ENCODE measurements at places on chromosomes 2 and 18. TPM values are rescaled to one million over a fixed set of nuclear protein-coding genes. Genes with fewer than 3 reads are reported as not detected.
A peak's percentile ranks its signal among the peaks of the same experiment; 100 is the strongest.

DNA sequence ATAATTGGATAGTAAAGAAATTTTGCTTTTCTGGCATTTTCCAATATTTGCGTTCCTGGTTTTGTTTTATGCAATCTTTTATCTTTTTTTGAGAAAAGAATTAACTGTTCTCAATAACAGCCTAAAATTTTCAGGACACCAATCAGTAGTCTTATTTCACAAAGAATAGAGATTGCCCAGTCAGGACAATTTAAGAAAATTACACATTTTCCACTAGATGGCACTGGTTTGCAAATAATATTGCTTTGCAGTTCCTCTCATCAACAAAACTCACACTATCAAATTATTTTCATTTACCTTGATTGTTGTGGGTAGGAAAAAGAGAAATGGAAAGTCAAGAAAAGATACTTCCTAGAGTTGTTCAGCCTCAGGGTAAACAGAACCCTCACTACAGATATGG lies 2.4 kb upstream of the RBM45 start:
- DNase-seq, result no peak
- H3K27me3 ChIP-seq, result no peaks in the 10 kb centered on the region
- H3K36me3 ChIP-seq, result peaks cover 14% of the 10 kb centered on the region
- no peak overlapping the region for H3K4me3 ChIP-seq
- H3K27ac ChIP-seq, result no peak overlapping the region
- H3K4me1 ChIP-seq, result peaks cover 7% of the 10 kb centered on the region

GRCh38 chr2:30772021-30772705 lies 35.1 kb downstream of the CAPN13 start:
- H3K27ac ChIP-seq, result no peak overlapping the region
- no peaks in the 10 kb centered on the region for H3K27me3 ChIP-seq
- no peak overlapping the region for H3K4me3 ChIP-seq
- peaks cover 14% of the 10 kb centered on the region for H3K4me1 ChIP-seq
- H3K36me3 ChIP-seq, result no peaks in the 10 kb centered on the region

- no peak overlapping the region for H3K27ac ChIP-seq
- H3K4me1 ChIP-seq, result no peaks in the 10 kb centered on the region
- H3K27me3 ChIP-seq, result no peaks in the 10 kb centered on the region
- peaks cover 5% of the 10 kb centered on the region for H3K36me3 ChIP-seq
- H3K4me3 ChIP-seq, result no peak overlapping the region
These were observed 47.3 kb upstream of the OTX1 start for GRCh38 chr2:63003351-63003750.

DNA sequence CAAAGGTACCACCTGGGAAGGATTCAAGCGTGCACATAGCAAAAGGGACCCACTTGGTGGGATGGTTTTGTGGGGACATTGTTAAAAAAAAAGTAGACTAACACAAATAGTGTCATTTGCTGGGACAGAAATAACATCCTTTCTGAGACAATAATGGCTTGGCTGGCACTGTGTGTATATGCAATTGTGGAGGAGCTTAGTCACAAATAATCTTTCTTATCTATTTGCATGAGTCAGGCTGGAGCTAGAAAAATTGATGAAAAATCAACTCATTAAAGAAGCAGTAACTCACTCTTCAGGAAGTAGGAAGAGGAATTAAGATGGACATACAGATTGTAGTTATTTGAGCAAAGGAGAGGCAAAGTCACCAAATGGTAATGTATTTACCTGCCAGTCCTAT lies 29.5 kb upstream of the ITGB6 start:
- H3K36me3 ChIP-seq, result peaks cover 35% of the 10 kb centered on the region
- peaks cover 86% of the 10 kb centered on the region for H3K4me1 ChIP-seq
- H3K4me3 ChIP-seq, result peak overlapping the region; percentile 25
- no peak for DNase-seq
- peak overlapping the region; percentile 94 for H3K27ac ChIP-seq

- H3K27ac ChIP-seq, result no peak overlapping the region
- no peaks in the 10 kb centered on the region for H3K4me1 ChIP-seq
- DNase-seq, result no peak
- no peaks in the 10 kb centered on the region for H3K27me3 ChIP-seq
- H3K36me3 ChIP-seq, result no peaks in the 10 kb centered on the region
- H3K4me3 ChIP-seq, result no peak overlapping the region
These were observed 503.7 kb downstream of the TMEM182 start for GRCh38 chr2:103265521-103265920.

- no peak overlapping the region for H3K27ac ChIP-seq
- no peak for DNase-seq
- peaks cover 5% of the 10 kb centered on the region for H3K36me3 ChIP-seq
- no peaks in the 10 kb centered on the region for H3K4me1 ChIP-seq
- no peak overlapping the region for H3K4me3 ChIP-seq
These were observed 298.2 kb downstream of the CNTNAP5 start for GRCh38 chr2:124323321-124323720.

- H3K27me3 ChIP-seq, result no peaks in the 10 kb centered on the region
- no peak overlapping the region for H3K4me3 ChIP-seq
- no peak for DNase-seq
- no peaks in the 10 kb centered on the region for H3K4me1 ChIP-seq
These were observed 79.1 kb downstream of the MCFD2 start for GRCh38 chr2:46836295-46837111.

The TTC27 gene
- 20.1 TPM for total RNA-seq

The HOXD13 gene
- total RNA-seq, result not detected

The DSG4 gene
- total RNA-seq, result not detected

Measured in Calu3 (cell line).